ENCODE measurements at places on chromosomes 1 and 21. TPM values are rescaled to one million over a fixed set of nuclear protein-coding genes. Genes with fewer than 3 reads are reported as not detected.

The RGS1 gene
- 0.50 TPM for total RNA-seq

The LDLRAD1 gene
- not detected for total RNA-seq

The RPTN gene
- total RNA-seq, result not detected

The NTNG1 gene
- total RNA-seq, result 4.4 TPM

The KDF1 gene
- total RNA-seq, result not detected

The E2F2 gene
- 0.17 TPM for total RNA-seq

The OLFML2B gene
- total RNA-seq, result 5.1 TPM

The MSH4 gene
- 0.66 TPM for total RNA-seq

The KCNA2 gene
- under 0.01 TPM for total RNA-seq

The CHAF1B gene
- total RNA-seq, result 1.0 TPM

The NCAM2 gene
- 8.5 TPM for total RNA-seq

The CCDC185 gene
- total RNA-seq, result not detected

The FNBP1L gene
- total RNA-seq, result 11.6 TPM

The ZNF683 gene
- total RNA-seq, result not detected

The TCP10L gene
- total RNA-seq, result 0.83 TPM

The KRTAP7-1 gene
- not detected for total RNA-seq

The CAMSAP2 gene
- total RNA-seq, result 21.8 TPM

The MAN1C1 gene
- 17.7 TPM for total RNA-seq
